ENCODE measurements at places on chromosomes 6 and 20. TPM values are rescaled to one million over a fixed set of nuclear protein-coding genes. Genes with fewer than 3 reads are reported as not detected.
A peak's percentile ranks its signal among the peaks of the same experiment; 100 is the strongest.

RIPOR3 gene
- not detected for total RNA-seq

BPIFB4 gene
- not detected for total RNA-seq

NRSN1 gene
- total RNA-seq, result not detected

RPL10A gene
- 2,322 TPM for total RNA-seq

DNAH8 gene
- not detected for total RNA-seq

SMOC2 gene
- total RNA-seq, result not detected

GJA10 gene
- total RNA-seq, result not detected

ZSCAN23 gene
- 1.1 TPM for total RNA-seq

DSE gene
- total RNA-seq, result 5.3 TPM

MEI4 gene
- total RNA-seq, result not detected

GRCh38 chr6:33929575-33930288, 125.9 kb upstream of the MLN start:
- no peak for DNase-seq

DNA sequence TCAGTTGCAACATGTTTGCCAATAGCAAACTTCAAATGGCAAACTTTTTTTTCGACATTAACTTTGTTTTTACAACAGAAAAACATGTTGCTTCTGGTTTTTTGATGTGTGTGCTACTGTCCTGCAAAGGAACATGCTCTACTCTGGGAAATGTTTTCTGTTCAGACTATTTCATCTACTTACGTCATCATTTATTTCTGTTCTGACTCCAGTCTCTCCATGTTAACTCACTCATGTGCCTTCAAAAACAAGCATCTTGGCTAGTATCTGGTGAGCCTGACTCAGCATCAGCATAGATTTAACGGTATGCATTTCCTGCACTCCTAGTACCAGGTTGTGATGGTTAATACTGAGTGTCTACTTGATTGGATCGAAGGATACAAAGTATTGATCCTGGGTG, 36.1 kb upstream of the MAP7 start:
- DNase-seq, result no peak

GRCh38 chr6:154582696-154583095, 72.2 kb upstream of the CNKSR3 start:
- no peak for DNase-seq

GRCh38 chr6:30450909-30451841, 38.1 kb upstream of the HLA-E start:
- DNase-seq, result peak; percentile 67

DNA sequence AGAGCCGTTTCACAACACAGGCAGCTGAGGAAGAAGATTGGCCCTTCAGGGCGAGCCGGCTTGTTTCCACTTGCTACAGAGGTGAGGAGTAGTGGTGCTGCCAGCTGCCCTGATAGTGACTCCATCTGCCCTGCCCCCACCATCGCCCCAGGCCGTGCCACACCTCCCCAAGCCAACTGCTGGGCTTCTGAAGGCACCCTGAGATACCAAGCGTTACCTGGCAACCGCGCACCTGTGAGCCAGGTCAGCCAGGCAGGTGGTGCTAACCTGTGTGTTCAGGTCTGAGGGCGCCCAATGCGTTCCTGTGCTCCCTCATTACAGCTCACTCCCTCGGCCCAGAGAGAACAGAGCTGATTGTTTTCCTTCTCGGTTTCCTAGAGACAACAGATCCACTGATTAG, 299.1 kb upstream of the ID4 start:
- no peak for DNase-seq

- no peak for DNase-seq
Measured at GRCh38 chr6:119559586-119559985, 210.0 kb upstream of the MAN1A1 start.

DNA sequence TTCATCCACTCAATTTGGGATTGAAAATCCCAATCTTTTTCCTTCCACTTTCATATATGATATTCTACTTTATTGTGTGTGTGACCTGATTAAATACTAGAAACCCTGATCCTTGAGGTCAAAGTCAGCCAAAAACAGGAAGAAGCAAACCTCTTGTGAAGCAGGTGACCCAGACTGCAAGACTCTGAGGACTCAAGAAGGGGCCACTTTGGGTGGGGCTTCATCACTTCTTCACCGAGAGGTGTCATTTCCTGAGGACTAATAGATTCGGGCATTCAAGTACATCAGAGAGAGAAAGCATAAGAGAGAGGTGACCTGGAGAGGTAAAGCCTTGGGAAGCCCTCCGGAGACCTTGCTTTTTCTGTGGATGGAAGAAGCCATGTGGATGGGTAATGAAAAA, 129.0 kb downstream of the CFAP61 start:
- no peak for DNase-seq

GRCh38 chr6:133128191-133128590, 113.0 kb upstream of the EYA4 start:
- DNase-seq, result no peak

DNA sequence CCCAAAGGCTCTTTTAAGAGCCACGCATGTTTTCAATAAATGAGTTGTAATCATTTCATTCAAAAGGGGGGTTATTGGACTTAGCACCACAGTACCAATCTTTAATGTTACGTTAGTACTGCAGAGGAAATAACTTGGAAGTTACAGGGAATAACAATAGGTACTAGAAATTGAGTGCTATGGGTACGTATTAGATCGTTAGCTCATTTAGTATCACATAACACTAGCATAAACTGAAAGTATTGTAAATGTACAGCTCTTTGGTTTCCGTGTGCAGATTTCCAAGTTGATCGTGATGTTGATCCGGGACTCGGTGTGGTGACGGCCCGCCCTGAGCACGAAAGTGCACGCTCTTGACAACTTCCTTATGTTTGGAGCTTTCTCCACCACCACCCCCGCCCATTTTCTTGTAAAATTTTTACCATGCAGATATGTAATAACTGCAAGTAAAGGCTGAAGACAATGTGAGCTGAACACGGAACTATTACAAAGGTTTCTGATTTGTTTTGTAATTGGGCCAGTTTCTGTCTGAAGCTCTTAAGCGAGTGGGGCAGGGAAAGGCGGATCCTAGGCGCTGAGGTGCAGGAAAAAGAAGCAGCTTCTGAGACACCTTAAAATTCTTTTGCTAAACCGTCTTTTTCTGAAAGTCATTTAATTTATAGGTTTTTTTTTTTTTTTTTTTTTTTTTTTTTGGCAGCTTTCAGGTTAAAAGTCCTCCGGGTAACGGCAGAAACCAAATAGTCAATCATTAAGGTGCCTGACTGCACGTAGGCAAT, 71.5 kb downstream of the HFE start:
- DNase-seq, result peak; percentile 74

DNA sequence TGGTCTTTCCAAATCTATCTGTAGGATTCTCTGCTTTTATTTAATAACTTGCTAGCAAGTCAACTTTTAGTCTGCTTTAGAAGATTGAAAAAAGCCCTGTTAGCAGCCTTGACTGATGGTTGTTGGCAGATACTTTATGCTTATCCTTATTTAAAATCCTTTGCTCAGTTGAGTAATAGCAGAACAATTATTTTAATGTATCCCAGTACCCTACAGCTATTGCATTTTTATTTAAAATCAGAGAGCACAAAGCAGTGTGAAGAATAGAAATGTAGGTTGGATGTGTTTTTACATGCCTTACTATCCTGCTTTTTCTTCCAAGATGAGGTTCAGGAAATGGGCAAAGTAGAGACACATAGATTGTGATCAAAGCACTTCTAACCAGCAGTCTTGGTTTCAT, 147.1 kb upstream of the LAMP5 start:
- no peak for DNase-seq

GRCh38 chr20:41769592-41770018, 151.4 kb upstream of the CHD6 start:
- no peak for DNase-seq

- DNase-seq, result no peak
Measured at GRCh38 chr6:111101987-111102386, 14.7 kb downstream of the SLC16A10 start.

GRCh38 chr20:22566876-22567658, 17.3 kb downstream of the FOXA2 start:
- DNase-seq, result no peak

GRCh38 chr6:92790381-92790780, 629.0 kb downstream of the EPHA7 start:
- DNase-seq, result no peak

DNA sequence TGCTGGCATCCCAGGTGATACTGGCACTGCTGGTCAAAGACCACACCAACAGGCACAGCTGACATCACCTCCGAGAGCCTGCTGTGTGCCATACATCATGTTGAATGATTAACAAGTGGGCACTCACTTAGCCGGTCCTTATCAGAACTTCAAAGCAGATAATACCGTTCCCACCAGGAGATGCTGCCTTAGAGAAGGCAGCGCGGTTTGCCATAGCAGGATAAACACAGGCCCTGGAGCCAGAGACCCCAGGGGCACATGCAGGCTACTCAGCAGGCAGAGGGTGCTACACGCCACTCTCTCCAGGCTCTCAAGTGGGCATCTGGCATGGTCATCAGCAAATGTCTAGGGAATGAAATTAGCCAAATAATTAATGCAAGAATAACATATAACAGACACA, 86.5 kb upstream of the CST7 start:
- no peak for DNase-seq

DNA sequence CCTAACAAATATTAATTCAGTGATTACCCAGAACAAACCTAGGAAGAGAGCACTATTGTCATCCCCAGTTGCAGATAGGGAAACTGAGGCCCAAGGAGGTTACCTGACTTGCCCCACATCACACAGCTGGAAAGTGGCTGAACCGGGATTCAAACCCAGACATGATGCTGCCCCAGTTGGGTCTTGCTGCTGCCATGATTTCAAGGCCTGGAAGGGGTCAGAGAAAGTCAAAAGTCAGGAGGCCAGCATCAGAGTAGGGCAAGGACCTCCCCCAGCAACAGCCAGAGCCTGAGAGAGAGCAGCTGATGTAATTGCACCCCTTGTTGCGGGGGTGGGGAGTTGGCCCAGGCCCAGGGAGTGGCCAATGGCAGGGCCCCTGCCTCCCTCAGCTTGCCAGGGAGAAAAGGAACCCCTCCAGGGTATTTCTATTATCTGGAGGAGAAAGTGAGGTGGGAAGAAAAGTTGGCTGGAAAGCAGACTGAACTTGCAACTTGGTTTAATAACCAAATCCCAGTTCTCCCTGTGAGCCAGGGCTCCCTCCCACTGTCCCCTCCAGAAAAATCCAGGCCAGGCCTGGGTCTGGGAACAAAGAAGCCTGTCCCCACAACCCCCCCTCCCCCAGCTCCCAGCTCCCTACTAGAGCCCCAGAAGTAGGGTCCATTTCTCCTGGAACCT, 83.6 kb downstream of the MRPL14 start:
- peak; percentile 44 for DNase-seq

DNA sequence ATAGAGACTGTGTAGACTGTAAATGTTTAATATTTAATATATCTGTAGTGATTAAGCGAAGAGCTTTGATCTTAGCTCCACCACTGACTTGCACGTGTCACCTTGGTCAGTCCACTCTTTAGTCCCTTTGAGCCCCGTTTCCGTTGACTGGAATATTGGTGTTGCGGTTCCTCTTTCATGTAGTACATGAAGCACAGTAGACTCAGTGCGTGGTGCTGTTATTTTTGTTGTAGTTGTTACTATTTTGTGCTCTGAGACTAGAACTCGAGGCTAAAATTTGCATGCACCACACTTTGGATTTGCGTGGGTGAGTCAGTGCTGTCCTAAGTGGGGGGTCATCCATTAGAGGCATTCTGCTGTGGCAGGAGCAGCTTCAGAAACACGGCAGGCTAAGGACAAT, 291.4 kb downstream of the QKI start:
- no peak for DNase-seq

- no peak for DNase-seq
Measured at GRCh38 chr20:57593134-57593886, 26.9 kb downstream of the ZBP1 start.

DNA sequence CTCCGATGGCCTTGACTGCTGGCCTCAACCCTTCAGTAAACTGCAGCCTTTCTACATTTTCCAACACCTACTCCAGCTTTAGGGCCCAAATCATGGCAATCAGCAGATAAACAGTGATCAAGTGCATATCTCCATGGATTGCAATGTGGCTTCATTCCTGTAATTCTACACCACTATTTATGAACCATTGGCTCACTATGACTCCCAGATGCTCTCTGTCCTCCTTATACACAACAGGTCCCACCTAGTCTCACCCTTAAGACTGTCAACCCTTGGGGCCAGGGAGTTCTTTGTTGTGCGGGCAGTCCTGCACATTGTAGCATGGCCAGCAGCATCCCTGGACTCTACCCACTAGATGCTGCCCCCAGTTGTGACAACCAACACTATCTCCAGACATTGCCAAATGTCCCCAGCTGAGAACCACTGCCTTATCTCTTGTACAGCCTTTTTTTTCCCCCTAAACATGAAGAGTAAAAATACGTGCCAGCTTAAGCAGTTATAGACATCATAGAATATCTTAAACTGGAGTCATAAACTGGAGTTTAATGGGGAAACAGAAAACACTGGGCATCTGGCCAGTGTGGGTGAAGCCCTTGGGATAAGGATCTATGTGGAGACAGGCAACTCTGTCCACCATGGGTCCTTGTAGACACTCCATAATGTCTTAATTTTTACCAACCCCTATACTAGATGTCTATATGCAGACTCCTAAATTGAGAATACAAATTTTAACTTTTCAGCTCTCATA, 21.1 kb downstream of the MRPL14 start:
- DNase-seq, result no peak

DNA sequence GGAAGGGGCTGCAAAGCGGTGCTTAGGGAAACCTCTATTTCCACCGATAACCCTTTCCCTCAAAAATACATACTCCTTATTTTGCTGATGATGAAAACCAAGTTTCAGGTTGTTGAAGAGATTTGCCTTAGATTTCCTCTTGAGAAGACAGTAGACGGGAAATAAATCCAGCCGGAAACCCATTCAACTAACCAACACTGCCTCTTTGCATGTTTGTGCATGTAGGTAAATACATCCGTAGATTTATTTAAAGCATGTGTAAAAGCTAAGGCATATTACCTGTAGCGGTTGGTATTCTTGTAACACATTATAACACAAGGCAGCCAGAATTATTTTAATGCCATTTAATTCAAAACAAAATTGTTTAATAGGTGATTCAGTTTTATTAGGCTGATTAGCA, 136.3 kb upstream of the SLC22A23 start:
- no peak for DNase-seq

- no peak for DNase-seq
Measured at GRCh38 chr20:53867741-53868351, 202.5 kb downstream of the BCAS1 start.

GRCh38 chr6:133108419-133108818, 132.7 kb upstream of the EYA4 start:
- DNase-seq, result no peak

GRCh38 chr20:60677819-60678218, 574.2 kb upstream of the CDH4 start:
- DNase-seq, result no peak
